ENCODE measurements at places on chromosomes 13 and 19.
A peak's percentile ranks its signal among the peaks of the same experiment; 100 is the strongest.

DNA sequence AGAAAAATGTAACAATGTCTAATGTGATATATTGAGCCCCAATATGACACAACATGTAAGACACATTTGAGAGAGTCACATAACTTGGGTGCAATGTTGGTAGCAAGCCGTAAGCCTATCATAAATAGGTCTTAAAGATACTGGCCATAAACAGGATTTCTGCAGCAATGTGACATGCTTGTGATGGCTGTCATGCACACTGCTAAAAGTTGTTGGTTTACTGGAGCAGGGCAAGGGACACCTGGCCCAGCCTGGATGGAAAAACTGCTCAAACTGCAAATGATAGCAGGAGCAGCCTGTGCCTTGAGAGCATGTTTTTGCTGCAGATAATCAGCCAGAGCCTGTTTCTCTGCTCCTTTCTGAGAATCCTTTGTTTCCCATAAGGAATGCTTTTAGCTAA is 136.7 kb upstream of the ZNF91 start:
- no peak for DNase-seq

DNA sequence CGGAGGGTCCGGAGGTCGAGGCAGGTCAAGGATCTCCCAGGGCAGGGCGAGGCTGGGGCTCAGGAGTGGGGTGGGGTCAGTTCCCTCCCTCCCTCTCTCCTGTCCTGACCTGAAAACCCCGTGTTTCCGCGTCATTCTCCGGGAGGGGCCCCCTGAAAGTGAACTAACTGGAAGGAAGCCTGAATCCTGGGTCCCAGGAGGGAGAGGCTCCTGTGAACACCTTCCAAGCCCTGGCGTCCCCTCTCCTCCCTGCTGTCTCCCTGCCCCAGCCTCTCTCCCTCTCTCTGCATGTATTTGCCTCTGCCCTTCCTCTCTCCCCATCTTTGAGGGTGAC is 741 bp upstream of the CADM4 start:
- DNase-seq: no peak

GRCh38 chr19:53333066-53333462 is 485 bp upstream of the ZNF845 start:
- no peak for DNase-seq

- DNase-seq: no peak
Measured at GRCh38 chr19:4403005-4403761, 743 bp downstream of the CHAF1A start.

DNA sequence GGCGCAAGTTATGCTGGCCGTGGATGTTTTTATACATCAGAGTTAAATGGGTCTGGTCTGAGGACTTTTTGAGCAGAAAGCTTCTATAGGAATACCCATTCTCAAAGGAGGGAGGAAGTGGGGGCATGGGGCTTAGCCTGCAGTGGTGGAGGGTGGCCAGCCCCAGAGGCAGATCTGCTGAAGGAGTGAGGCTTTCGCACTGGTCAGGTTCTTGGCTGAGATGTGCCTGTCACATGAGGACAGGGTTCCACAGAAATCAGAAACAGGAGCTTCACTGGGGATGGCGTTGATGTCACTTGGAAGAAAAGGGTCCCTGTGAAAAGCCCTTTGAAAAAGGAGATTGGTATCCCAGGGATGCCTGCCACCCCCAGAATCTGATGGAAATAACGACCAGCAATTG is 100.7 kb upstream of the MCF2L start:
- DNase-seq: no peak

GRCh38 chr19:32254509-32254890 is 90.9 kb upstream of the ZNF507 start:
- peak; percentile 20 for DNase-seq

Measured in ureter (tissue), 1 donor.